Activated T-cell treated with anti-CD3 and anti-CD28 coated beads for 1 hour (primary cell): ENCODE measurements at places on chromosomes 5 and 9.
A peak's percentile ranks its signal among the peaks of the same experiment; 100 is the strongest.

- DNase-seq = no peak
Measured at GRCh38 chr5:72815580-72816283, 729 bp upstream of the TNPO1 start.

- no peak for DNase-seq
Measured at GRCh38 chr9:27475057-27475595, 49.0 kb upstream of the IFNK start.

DNA sequence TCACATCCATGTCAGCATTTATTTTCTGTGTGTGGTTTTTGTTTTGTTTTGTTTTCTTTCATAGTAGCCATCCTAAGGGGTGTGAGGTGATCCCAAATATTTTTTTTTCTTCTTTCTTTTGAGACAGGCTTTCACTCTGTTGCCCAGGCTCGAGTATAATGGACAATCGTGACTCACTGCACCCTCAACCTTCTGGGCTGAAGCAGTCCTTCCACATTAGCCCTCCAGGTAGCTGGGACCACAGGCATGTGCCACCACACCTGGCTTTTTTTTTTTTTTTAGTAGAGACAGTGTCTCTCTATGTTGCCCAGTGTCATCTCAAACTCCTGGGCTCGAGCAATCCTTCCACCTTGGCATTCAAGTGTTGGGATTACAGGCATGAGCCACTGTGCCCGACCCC, 59.1 kb downstream of the CDC42SE2 start:
- DNase-seq = no peak

DNA sequence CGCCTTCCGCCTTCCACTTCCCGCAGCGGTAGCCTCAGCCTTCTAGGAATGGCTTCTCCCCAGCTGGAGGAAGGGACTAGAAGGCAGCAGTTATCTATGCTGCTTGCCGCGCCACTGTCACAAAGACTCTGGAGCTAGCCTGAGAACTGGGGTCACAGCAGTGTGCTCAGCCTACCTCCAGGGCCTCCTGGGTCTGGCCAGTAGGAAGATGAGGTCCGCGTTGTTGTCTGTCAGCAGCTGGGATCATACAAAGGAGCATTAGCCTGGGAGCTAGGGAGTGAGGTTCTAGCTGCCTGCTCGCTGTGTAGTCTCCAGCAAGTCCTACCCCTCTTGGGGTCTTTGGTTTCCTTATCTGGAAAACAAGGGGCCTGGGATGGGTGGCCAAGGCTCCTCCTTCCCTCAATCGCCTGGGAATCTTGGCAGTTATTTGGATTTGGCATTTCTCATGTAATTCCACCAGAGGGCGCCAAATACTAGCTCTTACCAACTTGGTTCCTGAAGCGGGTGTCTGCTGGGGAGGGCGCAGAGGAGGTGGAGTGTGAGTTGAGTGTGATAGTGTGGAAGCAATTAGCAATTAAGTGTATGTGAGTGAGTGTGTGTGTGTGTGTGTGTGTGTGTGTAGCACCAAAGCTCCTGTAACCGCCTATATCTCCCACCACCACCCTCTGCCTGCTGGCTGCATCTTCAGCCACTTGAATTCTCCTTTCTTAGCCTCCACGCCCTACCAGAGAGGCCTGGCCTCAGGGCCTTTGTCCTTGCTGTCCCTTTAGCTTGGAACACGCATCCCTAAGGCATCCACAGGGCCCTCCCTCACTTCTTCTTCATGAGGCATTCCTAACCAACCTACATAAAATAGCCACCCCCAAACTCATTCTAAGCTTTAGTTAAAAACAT, 97.1 kb downstream of the ENTREP1 start:
- peak; percentile 24 for DNase-seq

GRCh38 chr5:168313596-168314204, 22.3 kb downstream of the WWC1 start:
- DNase-seq = no peak

GRCh38 chr9:116504081-116504480, 183.0 kb upstream of the TRIM32 start:
- DNase-seq = no peak

DNA sequence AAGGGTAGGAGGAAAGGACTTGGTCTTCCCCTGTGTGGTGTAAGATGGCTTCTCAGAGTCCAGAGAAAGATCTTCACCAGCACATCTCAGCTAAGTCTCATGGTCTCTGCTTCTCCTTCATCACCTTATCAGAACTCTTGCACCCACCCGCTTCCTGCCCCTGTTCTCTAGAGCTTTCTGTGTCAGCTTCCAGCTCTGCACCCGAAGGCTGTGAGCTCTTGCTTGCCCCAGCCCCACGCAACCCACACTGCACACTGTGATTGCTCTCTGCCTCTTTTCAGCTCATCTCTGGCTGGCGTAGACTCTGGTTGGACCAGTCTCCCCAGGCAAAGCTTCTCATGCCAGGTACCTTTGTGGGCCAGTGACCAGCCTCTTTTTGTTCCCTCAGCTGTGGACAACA, 93.2 kb upstream of the RAPGEF1 start:
- no peak for DNase-seq

GRCh38 chr9:95947118-95947517, 71.6 kb downstream of the ERCC6L2 start:
- DNase-seq = no peak

GRCh38 chr9:121364077-121364476, 6.0 kb downstream of the STOM start:
- DNase-seq = no peak

DNA sequence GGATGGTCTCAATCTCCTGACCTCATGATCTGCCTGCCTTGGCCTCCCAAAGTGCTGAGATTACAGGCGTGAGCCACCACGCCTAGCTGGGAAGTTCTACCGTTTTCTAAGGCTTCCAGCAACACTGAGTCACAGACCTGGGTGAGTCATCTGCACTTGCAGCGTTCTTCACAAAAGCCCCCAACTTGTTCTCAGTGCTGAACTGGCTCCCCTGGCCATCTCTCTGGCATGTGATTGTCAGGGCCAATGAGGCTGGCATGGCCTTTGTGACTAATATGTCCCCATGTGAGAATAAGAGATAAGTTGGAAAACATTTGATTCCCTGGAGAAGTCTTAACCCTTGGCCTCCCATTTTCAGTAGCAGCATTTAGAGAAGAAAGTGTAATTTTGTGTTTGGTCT, 124.4 kb downstream of the WDR41 start:
- DNase-seq = no peak

DNA sequence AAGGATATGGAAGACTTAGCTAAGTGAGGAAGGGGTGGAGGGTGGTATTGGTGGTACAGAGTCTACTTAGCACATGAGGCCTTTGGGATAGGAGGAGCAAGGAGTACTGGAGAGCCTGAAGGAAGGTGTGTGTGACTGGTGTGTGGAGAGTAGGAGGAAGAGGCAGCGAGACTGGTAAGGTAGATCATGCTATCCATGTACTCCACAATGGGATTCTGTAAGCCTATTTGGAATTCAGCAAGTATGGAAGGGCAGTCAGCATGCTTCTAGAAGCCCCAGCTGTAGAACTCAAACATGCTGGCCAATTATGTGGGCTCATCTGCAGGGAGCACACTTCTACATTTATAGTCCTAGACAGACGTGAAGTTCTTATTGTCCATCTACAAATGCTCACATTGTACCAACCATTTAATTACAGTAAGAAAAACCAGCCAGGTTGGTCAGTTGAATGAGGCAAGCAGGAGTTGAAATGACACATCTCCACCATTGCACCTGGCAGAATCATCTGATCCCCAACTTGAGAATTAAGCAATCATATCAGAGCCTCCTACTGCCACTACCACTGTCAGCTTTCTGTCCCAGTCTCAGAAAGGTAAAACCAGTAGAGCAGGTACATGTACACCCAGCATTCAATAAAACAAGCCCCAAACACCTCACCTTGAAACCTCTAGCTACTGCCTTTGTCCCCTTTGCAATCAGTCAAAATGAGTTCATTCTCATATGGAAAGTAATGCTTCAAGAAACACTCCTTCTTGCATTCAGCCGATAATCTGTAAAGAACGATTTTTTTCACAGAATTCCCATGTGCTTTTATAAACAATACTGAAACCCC, 60.9 kb upstream of the GLRX start:
- no peak for DNase-seq

DNA sequence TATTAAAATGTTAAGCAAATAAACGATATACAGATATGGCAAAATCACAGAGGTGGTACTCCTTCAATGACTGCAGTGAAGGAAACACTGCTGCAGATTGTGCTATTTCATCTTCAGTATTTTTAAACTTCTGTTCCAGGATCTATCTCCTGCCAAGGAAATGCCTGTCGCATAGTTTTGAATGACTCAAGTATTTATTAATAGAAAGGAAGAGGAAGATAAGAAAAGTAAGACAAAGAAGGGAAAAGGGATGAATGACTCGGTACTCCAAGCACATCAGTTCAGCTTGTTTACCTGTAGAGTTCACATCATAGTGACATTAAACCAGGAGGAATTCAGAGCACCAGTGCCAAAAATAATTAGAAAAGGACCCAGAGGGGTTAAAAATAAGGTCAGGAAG, 5.1 kb upstream of the GPX8 start:
- no peak for DNase-seq

DNA sequence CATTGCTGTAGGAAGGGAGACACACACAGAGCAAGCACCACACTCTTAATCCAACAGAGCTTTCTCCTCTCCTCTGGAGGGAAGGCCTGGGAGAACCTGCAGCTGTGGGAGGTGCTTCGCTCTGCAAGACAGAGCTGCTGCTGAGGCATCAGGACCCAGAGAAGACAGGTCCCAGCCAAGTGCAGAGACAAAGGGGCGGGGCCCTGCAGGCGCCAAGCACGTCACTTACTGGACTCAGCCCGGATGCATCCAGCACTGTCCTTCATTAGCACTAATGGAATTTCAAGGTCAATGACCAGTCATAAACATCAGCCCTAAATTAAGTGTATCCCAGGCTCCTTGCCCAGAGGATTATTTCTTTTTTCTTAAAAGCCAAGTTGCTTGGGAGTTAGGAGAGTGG, 337.1 kb upstream of the PANK3 start:
- DNase-seq = no peak

- DNase-seq = no peak
Measured at GRCh38 chr5:68191083-68191791, 24.3 kb upstream of the PIK3R1 start.

- no peak for DNase-seq
Measured at GRCh38 chr5:137668637-137669036, 67.3 kb downstream of the KLHL3 start.

DNA sequence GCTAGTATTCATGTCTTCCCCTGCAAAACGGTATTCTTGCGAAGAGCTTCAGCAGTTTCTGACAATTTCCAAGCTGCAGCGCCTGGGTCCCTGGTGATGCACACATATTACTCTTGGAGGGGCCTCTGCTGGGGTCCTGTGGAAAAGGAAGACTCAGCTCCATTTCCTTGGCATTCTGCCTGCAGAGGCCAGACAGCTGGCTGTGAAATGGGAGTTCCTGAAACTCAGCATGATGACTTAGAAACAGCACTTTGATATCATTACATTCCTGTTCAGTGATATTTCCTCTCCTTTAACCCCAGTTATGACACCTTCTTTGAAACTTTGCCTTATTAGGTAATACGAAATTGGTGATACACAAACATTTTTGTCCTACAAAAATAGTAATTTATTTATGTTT, 98.5 kb downstream of the APBA1 start:
- DNase-seq = no peak

DNA sequence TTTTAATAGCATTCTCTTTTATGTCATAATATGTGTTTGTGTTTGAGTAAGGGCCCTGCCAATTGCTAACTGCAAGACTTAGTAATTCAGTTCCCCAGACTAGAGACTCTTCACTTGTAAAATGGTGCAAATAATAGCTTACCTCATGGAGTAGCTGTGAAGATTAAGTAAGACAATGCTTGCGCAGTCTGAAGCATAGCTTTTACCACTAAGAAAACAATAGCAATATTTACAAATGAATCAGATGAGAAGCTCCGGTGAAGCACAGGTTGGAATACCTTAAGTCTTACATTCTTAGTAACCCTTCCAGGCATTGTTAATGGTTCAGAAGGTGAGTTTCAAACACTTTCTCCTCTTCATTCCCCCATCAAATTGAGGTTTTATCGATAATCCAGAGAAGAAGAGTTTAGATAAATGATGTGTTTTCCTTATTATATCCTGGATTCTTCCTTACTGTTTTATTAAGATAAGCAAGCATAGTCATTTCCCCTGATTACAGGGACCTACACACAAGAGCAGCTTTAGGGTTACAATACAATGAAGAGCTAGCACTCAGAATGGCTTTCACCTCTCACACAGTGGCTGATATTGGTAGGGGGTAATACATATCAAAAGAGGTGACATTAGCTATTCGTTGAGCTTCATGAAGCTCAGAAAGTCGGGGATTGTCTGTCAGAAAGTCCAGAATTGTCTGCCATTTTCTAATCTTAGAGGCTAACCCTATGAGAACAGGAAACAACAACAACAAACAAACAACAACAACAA, 96.4 kb upstream of the EDIL3 start:
- no peak for DNase-seq

DNA sequence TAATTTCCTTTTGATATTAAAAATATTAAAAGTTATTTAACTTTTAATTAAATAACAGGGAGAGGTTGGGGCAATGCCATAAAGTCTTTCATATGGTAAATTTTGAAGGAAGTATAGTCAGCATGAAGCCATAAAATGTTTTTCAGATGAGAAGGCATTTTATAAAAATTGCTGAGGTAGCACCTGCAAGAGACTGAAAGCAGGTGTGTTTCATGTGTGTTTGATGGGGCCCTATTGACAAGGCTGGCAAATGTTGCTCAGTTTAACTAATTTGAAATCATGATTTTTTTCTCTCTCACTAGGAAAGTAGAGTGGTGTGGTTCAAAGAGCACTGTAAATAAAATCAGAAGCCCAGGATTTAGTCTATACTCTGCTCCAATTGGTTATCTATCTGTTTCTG, 805.8 kb upstream of the C9orf72 start:
- DNase-seq = no peak

DNA sequence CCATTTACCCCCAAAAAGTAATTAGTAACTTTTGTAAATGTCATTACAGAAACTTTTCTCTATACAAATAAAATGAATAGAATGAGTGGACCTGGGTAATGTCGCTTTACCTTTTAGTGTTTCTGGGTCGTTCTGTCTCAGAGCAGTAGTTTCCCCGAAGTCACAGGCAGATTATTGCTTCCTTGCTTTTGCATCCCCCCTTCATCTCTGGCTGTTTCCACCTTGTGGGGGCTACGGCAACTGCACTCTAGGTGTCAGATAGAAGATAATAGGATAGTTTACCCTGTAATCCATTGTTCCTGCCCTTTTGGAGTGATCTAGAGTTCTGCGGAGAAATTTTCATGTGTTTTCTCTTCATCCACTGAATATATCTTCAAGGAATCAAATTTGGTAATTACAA, 68.7 kb downstream of the PRR16 start:
- DNase-seq = no peak
